NCI-H2029 treated with DMSO at 0.1 percent for 48 hours (cell line): ENCODE measurements at places on chromosomes 3 and 15.

- DNase-seq = no peak
Observed at GRCh38 chr3:32706348-32707025, 21.5 kb downstream of the CNOT10 start.

GRCh38 chr3:123757281-123757940 lies 126.7 kb downstream of the MYLK start:
- DNase-seq = peak; percentile 49

DNA sequence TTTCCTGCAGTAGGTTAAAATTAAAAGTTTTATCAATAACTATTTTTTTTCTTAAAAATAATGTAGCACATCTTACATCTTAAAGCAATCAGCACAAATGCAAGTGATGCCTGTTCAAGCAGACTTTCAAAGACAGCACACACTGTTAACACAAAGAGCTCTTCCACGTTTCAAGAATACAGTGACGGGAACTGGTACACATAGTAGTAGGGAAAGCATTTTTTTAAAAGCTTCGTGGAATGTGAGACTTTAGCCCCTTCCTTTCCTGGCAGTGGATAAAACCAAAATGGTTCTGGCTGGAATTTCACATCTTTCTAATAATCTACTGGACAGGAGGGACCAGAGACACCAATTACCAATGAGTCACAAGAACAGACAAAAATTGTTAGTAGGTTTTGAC lies 33.5 kb upstream of the SLC2A2 start:
- no peak for DNase-seq

- DNase-seq = no peak
Observed at GRCh38 chr3:29582273-29582672, 301.4 kb downstream of the RBMS3 start.

DNA sequence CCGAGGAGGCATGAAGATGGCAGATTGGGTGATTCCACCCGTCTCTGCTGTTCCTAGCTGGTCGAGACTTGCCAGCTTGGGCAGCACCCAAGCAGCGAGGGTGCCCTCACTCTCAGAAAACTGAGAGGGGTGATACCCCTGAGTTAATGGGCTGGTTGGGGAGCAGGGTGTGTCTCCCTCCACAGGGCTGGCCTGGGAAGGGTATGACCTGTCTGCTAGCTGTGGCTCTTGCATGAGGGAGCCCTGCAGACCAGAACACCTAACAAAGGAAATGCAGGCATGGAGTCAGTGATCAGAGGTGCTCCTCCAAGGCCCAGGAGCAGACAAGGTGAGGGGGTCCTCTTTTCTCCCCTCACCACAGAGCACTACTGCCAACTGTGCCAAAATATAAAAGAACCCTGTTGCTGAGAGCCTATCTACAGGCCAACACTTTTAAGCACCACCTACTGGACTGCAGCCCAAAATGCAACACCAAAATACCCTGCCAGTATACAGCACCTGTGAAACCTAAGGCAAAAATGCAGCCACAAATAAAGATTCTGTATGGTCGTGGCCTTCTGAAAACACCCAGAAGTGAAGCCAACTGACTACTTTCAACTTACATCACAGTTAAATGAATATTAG lies 35.8 kb upstream of the PPM1L start:
- DNase-seq = no peak

GRCh38 chr3:183884427-183885296 lies at the start of gene PARL:
Gene PARL, minus strand, starts transcription at chr3:183884880. Its CDS starts 34 bp downstream, at chr3:183884846.
- DNase-seq = peak; percentile 94

- DNase-seq = no peak
Observed at GRCh38 chr3:80771085-80771484, 990.4 kb downstream of the GBE1 start.

GRCh38 chr3:157075693-157076420 lies 84.1 kb downstream of the CCNL1 start:
- no peak for DNase-seq

- no peak for DNase-seq
Observed at GRCh38 chr15:57287123-57287521, 89.2 kb upstream of the CGNL1 start.

GRCh38 chr3:10601151-10601856 lies 95.9 kb upstream of the ATP2B2 start:
- DNase-seq = no peak

GRCh38 chr3:66199089-66199473 lies 21.7 kb upstream of the SLC25A26 start:
- DNase-seq = no peak

DNA sequence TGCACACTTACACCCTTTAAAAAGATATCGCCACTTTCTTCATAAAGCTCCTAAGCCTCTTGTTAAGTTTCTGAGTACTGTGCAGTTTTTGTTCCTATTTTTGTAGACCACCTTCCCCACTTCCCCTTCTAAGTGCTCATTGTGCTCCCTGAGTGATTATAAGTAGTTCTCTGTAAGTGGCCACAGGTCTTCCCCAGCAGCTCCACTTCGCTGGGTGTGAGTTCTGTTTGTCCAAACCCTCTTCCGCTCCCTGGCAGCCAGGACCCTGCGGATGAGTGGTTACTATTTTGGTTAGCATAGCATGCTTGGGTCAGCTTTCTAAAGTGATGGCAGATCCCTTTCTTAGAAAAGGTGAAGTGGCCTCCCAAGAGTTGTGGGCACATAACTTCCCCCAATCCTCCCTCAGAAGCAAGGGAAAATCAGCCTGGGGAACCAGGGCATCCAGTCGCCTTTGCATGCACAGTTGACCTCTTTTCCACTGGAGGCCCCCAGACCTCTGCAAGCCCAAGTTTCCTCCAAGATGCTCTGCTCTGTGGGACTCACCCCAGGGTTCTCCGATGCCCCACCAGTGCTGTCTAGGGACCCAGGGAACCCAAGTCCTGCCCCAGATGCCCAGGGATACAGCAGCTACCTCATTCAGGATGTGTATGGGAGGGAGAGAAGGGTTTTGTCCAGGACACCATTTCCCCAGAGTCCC lies 69.6 kb downstream of the ATP10A start:
- no peak for DNase-seq

GRCh38 chr3:66803206-66803605 lies 194.9 kb upstream of the KBTBD8 start:
- DNase-seq = no peak

- no peak for DNase-seq
Observed at GRCh38 chr3:132995971-132996370, 42.2 kb upstream of the TMEM108 start.

DNA sequence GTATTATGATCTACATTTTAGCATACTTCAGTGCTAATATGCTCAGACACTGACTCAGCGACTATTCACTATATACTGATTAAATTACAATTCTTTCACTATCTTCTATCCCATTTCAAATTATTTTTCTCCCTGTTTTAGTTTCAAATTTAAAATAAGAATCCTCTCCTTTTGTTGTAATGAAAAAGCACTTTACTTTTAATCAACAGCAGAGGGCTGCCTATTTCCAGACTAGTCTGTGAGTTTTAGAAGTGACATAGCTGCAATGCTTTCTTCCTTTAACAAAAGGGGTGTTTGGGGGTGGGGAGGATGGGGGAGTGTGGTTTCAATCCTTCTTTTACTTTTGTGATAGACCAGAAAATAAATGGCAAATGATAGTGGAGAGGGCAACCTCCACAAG lies 2.4 kb downstream of the NEDD4 start:
- DNase-seq = no peak

GRCh38 chr3:59540696-59541095 lies 490.9 kb upstream of the CFAP20DC start:
- DNase-seq = no peak

DNA sequence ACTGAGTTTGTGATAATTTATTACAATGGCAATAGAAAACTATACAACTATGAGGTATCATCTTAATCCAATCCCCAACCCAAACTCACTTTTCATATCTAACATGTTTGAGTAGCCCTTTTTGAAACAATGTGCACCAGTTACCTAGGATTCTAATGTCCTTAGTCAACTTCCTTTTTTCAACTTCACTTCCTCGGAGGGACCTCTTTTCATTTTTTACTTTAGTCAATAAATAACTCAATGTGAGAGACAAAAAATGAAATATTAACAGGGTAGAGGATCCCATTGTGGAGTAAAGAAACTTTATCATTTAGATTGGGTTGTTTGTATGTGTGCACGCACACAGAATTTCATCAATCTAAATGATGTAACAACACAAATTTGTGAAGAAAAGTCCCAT lies 193.6 kb upstream of the LRRC3B start:
- DNase-seq = no peak

DNA sequence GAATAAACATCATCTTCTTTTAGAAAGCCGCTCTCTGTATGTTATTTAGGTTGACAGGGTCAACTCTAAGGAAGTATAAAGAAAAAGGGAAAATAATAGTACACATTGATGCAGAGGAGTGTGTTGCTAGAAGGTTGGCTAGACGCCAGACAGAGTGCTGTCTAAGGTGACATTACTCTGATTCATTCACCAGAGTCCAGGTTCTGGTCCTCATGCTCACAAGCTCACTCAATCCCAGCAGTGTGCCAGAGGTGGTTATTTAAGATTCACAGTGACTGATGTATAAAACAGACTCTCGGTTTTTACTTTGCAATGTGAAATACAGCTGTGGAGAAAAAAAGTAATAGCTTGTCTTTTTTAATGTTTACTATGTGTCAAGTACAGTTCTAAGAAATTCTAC lies 1.7 kb downstream of the CFAP44 start:
- no peak for DNase-seq
